Sigmoid colon (tissue), 7 donors: ENCODE measurements at places on chromosomes 6 and 20. TPM values are rescaled to one million over a fixed set of nuclear protein-coding genes. Genes with fewer than 3 reads are reported as not detected.

GRCh38 chr6:135162678-135163439 lies 18.2 kb upstream of the MYB start:
- no peaks in the 10 kb centered on the region for H3K27me3 ChIP-seq
- DNase-seq, result no peak
- no peaks in the 10 kb centered on the region for H3K4me1 ChIP-seq
- no peak overlapping the region for H3K27ac ChIP-seq

GRCh38 chr20:31846793-31847138 lies 1.4 kb upstream of the FOXS1 start:
- H3K36me3 ChIP-seq, result no peaks in the 10 kb centered on the region
- no peaks in the 10 kb centered on the region for H3K4me1 ChIP-seq
- no peak for DNase-seq
- no peak overlapping the region for H3K4me3 ChIP-seq
- peaks cover 10% of the 10 kb centered on the region for H3K27me3 ChIP-seq

DNA sequence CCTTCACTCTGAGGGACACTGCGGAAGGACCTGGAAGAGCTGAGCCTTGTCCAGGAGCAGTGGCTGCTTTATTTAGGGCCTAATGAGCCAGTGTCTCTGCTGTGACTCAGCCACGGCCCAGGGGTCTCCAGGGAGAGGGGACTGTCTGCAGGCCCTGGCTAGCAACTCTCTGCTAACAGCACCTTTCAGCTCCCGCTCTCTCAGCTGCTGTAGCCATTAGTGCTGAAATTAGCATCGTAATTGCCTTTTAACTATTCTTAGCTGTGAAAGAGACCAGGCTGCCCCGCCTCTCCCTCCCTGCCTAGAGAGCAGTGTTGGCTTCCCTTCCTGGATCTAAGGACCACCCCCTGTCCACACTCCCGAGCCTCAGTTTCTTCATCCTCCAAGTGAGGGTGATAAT lies 53.1 kb upstream of the SLC32A1 start:
- H3K4me1 ChIP-seq, result peaks cover 15% of the 10 kb centered on the region
- H3K36me3 ChIP-seq, result no peaks in the 10 kb centered on the region
- peaks cover 81% of the 10 kb centered on the region for H3K27me3 ChIP-seq

- H3K4me3 ChIP-seq, result no peak overlapping the region
- H3K27ac ChIP-seq, result no peak overlapping the region
- DNase-seq, result no peak
- no peaks in the 10 kb centered on the region for H3K36me3 ChIP-seq
- H3K4me1 ChIP-seq, result peaks cover 9% of the 10 kb centered on the region
These were observed 207.5 kb upstream of the PHACTR1 start for GRCh38 chr6:12509060-12509459.

DNA sequence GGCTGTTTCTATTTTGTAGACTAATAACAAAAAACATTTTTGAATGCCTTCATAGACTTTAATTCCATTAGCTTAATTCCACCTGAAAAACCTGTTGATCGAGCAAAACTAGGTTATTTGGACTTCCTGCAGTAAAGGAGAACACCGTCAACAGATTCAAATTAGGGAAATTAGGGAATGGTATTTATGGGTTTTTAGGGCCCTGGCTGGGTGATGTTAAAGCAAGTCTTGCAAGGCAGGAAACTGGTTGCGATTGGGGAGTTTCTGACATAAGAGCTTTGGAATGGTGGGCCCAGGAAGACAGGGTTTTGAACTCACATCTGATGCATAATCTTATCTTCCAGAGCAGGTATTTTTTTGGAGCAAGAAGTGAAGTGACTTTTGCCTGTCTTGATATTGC lies 40.1 kb upstream of the TFAP2C start:
- H3K27ac ChIP-seq, result no peak overlapping the region
- DNase-seq, result no peak
- H3K4me3 ChIP-seq, result no peak overlapping the region

GRCh38 chr6:37867756-37868446 lies 48.4 kb downstream of the ZFAND3 start:
- H3K4me1 ChIP-seq, result peaks cover 16% of the 10 kb centered on the region
- H3K27me3 ChIP-seq, result no peaks in the 10 kb centered on the region
- no peak for DNase-seq
- no peak overlapping the region for H3K4me3 ChIP-seq
- H3K27ac ChIP-seq, result no peak overlapping the region

SAPCD1 gene
- total RNA-seq, result 6.5 TPM
